ENCODE measurements at places on chromosomes 13 and 19.

- no peak for DNase-seq
Observed at GRCh38 chr19:29804493-29804892, 7.3 kb upstream of the CCNE1 start.

GRCh38 chr19:14972676-14973075 lies 7.0 kb downstream of the SLC1A6 start:
- no peak for DNase-seq

DNA sequence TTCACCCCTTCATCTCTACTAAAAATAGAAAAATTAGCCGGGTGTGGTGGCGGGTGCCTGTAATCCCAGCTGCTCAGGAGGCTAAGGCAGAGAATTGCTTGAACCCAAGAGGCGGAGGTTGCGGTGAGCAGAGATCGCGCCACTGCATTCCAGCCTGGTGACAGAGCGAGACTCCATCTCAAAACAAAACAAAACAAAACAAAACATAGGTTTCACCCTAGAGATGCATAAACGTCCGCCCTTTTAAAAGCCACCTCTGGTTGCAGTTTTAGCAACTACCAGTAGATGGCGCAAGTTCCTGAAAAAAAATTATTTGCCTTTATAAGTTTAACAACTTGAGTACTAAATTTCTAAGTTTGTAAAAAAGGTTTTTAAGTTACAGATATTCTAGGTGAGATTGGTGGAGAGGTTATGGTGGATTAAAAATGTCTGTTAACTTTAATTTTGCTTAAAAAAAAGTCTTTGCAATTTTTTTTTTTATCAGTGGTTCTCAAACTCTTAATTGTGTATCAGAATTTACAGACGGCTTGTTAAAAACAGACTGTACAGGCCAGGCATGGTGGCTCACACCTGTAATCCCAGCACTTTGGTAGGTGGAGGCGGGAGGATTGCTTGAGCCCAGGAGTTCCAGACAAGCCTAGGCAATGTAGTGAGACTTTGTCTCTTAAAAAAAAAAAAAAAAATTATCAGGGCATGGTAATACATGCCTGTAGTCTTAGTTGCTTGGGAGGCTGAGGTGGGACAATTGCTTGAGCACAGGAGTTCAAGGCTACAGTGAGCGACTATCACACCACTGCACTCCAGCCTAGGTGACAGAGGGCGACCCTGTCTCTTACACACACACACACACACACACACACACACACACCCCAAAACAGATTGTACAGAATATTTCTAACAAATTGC lies 42.1 kb downstream of the NAA16 start:
- no peak for DNase-seq

DNA sequence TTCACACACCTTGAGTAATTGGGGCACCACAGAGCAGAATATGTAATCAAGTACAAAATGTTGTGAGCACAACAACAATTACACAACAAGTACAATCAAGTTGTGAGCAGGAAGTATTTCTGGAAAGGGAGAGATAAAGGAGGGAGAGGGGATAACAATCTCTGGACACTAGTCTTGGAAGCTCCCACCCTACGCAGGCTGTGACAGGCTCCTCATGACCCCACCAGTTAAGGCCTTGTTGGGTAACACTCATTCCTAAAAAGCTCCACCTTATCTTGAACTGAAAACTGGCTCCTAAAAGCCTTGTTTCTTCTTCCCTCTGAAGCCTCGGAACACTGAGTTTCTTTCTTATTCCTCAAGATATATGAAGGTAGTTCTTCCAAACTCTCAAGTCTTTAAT lies 806.0 kb downstream of the UQCRFS1 start:
- DNase-seq = no peak

DNA sequence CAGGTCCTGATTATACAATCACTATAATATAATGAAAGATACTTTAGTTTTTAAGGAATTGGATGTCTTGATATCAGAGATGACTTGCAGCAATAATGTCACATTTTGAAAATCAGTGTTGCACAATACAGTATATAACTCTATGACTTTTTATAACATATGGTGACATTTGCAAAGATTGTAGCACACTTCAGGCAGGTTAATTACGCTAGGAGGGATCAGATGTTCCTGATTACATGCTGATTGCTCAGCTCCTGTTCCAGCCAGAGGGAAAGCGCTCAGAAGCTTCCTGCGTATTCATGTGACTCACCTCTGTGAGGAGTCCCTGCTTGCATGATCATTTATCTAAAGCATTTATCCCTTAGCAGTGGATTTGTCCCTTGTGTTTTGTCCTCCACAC lies 265.6 kb downstream of the GPC5 start:
- DNase-seq = no peak

GRCh38 chr13:43728421-43728820 lies 58.4 kb downstream of the ENOX1 start:
- DNase-seq = no peak

GRCh38 chr19:46413262-46414031 lies at the start of gene CCDC8:
TSS of gene CCDC8 (minus strand) at chr19:46413564. CDS start at chr19:46412810, 754 bp downstream.
- DNase-seq = peak; percentile 82

Measured in NCI-H1436 treated with DMSO at 0.1 percent for 48 hours (cell line).